ENCODE measurements at places on chromosomes 2 and 18. TPM values are rescaled to one million over a fixed set of nuclear protein-coding genes. Genes with fewer than 3 reads are reported as not detected.

Gene CTAGE1
- not detected for total RNA-seq

Gene IMPA2
- 55.8 TPM for total RNA-seq

DNA sequence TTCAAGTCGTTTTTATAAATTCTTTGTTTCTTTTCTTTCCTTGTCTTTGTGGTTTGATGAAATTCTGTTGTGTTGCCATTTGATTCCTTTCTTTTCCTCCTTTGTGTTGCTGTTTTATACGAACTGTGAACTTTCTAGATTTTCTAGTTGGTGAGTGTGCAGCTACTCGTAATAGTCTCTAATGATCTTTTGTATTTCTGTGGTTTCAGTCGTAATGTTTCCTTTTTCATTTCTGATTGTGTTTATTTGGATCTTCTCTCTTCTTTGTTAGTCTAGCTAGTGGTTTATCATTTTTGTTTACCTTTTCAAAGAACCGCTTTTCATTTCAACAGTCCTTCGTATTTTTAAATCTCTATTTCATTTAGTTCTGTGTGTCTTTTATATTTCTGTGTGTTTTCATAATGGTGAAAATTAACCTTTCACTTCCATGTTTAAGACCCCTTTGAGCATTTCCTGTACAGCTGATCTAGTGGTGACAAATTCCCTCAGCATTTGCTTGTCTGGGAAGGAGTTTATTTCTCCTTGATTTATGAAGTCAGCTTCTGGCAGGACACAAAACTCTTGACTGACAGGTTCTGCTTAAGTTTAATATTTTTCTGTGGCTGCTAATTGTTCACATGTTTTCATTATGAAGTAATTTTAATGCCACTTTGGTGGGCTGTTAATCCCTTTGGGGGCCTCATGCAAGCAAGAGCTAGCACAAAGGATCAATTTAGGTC lies 16.2 kb upstream of the MALT1 start:
- DNase-seq: no peak

Gene DOK6
- not detected for total RNA-seq

GRCh38 chr2:30026091-30027055 lies 105.0 kb upstream of the ALK start:
- peak; percentile 20 for DNase-seq

DNA sequence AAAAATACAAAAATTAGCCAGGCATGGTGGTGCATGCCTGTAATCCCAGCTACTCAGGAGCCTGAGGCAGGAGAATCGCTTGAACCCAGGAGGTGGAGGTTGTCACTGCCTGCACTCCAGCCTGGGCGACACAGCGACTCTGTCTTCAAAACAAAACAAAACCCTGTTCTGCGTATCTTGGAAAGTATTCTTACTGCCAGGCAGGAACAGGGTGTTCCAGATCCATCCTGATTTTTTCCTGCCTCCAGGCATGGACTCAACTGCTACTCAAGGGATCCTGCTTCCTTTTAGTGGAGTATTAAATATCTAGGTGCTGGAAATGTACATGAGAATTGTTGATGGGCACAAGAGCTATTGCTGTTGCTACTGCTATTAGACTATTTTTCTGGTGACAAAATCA lies 12.3 kb downstream of the HSPD1 start:
- no peak for DNase-seq

DNA sequence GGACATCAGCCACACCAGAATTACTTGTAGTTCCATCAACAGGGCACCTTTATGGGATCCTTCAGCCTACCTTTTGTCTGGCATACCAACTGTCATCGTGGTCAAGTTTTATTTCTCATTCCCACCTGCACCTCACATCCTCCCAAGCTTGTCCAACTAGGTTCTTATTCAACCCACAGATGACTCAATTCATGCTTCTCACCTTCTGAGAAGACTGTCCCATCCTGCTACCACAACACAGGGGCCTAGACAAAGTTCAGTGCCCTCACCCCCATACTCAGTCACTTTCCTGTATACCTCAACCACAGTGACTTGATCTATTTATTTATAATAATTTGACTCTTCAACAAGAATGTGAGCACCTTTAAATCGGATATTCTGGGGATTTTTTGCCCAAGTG lies 114.4 kb upstream of the ACVR1C start:
- no peak for DNase-seq

GRCh38 chr18:79904357-79905147 lies 46.9 kb downstream of the SLC66A2 start:
- no peak for DNase-seq

DNA sequence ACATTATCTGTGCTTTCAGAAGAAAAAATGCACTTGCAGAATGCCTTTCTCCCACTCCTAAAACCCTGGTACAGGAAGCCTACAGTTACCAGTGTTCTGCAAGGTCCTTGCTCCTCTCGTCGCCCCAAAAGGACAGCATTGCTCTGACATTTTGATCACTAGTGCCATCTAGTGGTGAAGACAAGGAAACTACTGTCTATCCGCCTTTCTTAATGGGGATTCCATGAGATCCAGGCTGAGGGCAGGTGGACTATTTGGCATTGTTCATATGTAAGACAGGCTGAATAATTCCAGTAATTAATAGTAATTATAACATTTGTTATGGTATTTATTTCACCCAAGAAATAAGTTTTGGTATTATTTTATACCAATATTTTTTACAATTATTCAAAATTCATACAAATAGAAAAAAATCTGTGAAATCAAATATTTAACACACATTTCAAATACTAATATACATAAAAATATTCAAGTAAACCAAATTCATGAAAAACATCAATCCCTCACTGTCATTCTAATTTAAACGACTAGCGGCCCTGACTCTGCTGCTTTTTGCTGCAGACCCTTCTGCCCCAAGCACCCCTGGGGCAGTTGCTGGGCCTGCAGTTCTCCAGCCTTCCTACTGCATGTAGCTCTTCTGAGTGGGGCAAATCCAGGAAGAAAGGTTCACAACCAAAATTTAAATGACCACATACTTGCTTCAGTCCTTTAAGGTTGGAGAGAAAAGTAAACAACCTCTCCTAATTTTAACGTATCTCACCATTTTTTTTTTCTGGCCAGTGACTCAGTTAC lies 19.0 kb downstream of the TPGS2 start:
- DNase-seq: peak; percentile 63

Gene SGPP2
- not detected for total RNA-seq

Gene PDCL3
- 19.2 TPM for total RNA-seq

Gene TET3
- total RNA-seq: 24.8 TPM

- DNase-seq: no peak
Observed at GRCh38 chr2:226378753-226379705, 420.6 kb downstream of the IRS1 start.

Gene LDLRAD4
- 31.6 TPM for total RNA-seq

- DNase-seq: peak; percentile 52
Observed at GRCh38 chr2:8252997-8253694, 428.7 kb upstream of the ID2 start.

DNA sequence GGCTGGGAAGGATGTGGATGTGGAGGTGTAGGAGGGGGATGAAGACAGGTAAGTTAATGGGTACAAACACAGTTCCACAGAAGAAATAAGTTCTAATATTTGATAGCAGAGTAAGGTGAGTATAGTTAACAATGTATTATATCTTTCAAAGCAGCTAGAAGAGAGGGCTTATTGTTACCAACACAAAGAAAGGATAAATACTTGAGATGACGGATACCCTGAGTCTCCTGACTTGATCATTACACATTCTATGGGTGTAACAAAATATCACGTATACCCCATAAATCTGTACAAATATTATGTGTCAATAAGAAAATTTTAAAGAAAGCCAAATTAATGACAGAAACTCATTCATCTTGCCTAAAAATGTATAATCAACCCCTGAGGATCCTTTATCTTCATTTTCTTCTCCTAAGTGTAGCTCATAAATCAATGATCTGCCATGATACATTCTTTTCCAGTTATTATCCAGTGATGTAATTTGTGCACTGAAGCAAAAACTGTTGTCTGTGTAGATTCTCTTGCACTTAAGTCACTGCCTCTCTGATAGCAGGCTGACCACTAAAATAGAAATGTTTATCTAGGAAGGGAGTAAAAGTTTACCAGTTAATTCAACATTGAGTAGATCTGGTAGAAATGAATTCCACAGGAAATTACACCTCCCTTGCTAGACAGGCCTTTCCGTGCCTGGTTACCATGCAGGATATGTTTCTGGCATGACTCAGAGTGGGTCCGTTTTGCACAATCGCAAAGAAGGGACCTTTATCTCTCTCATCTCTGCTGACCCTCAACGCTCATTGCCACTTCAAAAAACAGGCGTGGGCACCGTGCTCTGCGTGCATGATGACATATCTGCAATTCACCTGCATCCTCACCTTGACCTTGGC lies 249.7 kb upstream of the NCKAP5 start:
- no peak for DNase-seq

Gene VAMP5
- 3.8 TPM for total RNA-seq

Data from OCI-LY7 (cell line).